ENCODE measurements at places on chromosomes 1 and 21. TPM values are rescaled to one million over a fixed set of nuclear protein-coding genes. Genes with fewer than 3 reads are reported as not detected.

DNA sequence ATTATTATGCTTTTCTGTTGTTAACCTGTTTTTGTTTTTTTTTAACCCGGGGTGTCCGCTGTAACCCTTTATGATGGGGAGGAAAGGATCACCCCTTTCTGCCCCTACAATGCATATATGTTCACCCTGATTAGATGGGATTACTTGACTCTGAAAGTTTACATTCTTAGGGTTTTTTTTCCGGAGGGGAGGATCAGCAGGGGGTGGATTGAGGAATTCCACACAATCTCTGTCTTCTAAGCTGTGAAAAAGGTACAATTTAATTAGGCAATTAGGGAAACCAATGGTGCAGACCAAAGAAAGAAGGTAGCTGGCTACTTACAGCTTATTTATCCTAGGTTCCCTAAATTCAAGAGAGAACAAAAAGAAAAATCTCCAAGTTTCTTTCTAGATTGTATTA lies 58.3 kb downstream of the EDEM3 start:
- DNase-seq: no peak

DNA sequence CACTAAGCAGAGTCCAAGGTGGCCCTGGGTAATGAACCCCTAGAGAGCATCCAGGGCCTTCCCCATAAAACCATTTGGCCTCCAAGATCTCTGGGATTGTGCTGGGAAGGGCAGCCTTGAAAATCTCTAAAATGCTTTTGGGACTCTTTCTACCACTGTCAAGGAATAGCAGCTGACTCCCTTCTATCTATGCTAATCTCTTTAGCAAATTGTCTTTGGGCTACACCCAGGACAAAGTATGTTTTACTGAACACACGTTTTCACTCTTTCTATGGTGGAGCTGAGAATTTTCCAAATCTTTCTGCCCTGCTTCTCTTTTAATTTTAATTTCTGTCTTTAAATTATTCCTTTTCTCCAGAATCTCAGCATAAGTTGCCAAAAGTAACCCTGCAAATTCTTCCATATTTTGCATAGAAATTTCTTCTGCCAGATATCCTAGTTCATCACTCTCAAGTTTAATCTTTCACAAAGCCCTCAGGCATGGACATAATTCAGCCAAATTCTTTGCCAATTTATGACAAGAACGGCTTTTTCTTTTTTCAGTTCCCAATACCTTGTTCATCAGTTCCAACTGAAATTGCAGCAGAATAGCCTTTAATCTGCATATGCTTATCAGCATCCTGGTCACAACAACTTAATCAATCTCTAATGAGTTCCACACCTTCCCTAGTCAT lies 687.0 kb upstream of the ADGRL4 start:
- no peak for DNase-seq

GRCh38 chr1:108749081-108749480 lies 2.6 kb downstream of the STXBP3 start:
- DNase-seq: no peak

DNA sequence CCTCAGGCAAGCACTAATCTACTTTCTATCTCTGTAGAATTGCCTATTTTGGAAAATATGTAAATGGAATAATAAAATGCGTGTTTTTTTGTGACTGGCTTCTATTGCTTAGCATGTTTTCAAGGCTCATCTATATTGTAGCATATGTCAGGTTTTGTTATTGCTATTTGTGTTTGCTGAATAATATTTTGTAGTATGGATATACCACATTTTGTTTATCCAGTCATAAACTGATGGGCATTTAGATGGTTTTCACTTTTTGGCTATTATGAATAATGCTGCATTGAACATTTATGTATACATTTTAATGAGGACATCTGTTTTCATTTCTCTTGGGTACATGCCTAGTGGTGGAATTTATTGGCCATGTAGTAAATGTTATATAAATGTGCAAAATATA lies 183.3 kb upstream of the ZP4 start:
- DNase-seq: no peak

DNA sequence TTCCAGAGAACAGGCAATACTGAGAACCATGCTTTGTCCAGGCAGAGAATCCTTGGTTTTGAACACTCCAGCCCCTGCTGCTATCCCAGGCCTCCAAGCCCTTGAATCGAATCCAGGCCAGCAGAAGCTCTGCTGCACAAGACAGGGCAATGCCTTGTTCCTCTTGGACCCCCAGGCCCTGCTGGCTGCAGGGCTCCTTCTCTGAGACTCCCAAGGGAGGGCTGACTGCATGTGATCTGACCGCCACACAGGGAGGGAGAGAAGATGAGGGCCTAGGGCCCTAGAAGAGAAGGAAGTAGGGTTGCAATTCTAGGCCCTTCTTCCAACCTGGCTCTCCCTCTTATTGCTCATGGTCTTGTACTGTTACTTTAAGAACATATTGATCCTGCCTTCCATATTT lies 160.6 kb upstream of the EDN2 start:
- no peak for DNase-seq

DNA sequence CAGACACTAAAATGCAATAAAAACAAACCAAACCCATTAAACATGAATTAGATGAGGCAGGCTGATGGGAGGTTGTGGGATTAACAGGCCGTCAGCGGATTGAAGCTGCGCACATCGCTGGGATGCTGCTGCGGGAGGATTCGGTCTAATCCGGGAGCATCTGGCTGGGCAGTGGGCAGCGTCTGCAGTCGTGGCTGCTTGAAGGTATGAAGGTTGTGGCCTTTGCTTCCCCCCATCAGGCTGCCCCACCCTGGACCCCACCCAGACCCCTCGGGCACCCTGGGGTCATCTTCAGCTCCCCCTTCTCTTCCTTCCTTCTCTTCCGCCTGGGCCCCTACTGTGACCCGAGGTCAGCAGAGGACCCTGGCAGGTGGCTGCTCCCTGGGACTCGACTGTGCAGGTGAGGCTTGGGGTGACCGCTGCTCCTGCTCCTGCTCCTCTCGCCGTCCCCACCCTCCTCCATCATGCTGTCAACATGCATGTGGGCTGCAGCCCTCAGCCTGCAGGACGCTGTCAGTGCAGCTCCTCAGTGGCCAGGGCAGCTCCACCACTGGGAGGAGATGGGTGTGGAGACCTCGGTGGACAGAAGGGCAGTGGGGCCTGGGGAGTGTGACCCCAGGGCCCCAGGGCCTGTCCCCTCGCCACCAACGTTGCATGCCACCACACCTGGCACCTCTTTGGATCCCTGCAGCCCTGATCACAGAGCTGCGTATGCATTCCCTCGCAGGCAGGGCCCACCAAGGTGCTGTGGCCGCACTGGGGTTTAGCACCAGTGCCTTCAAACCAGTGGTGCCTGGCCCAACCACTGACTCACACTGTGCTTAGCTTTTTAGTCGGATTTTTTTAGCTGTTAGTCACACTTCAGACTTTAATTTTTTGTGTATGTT lies 112.2 kb upstream of the COL6A1 start:
- peak; percentile 50 for DNase-seq

DNA sequence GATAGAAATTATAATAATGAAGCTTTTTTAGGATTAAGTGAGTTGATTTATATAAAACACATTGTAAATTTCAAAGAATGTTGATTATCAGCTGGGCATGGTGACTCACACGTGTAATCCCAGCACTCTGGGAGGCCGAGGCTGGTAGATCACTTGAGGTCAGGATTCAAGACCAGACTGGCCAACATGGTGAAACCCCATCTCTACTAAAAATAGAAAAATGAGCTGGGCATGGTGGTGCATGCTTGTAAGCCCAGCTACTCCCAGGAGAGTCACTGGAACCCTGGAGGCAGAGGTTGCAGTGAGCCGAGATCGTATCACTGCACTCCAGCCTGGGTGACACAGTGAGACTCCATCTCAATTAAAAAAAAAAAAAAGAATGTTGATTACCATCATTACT lies 18.4 kb downstream of the ADAMTS1 start:
- no peak for DNase-seq

GRCh38 chr21:35198982-35199732 lies 150.1 kb upstream of the RUNX1 start:
- DNase-seq: no peak

- no peak for DNase-seq
Measured at GRCh38 chr1:151104630-151105029, 34.1 kb downstream of the GABPB2 start.

GRCh38 chr1:5938101-5938646 lies 54.1 kb downstream of the NPHP4 start:
- peak; percentile 42 for DNase-seq

DNA sequence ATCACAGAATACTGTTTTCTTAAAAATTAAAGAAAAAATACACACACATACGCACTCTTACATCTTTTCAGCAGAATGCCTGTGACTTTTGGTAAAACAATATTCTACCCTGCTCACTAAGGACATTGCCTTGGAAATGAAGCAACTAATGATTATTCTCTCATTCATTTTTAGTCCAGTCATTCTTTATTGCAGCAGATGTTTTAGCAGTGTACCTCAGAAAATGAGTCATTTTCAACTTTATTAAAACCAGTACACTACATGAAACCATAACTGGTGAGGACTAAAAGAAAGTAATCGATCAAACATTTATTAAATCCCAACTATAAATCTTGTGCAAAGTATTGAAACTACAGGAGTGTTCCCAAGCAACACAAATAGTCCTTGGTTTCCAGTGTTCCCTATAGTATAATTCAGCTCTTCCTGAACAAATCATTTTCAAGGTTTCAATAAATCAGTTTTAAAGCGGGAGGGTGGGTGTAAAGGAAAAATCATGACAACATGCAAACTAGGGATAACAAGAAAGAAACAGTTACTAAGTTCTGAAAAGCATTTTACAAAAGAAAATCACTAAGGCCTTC lies 114.2 kb downstream of the ADGRL4 start:
- DNase-seq: no peak

DNA sequence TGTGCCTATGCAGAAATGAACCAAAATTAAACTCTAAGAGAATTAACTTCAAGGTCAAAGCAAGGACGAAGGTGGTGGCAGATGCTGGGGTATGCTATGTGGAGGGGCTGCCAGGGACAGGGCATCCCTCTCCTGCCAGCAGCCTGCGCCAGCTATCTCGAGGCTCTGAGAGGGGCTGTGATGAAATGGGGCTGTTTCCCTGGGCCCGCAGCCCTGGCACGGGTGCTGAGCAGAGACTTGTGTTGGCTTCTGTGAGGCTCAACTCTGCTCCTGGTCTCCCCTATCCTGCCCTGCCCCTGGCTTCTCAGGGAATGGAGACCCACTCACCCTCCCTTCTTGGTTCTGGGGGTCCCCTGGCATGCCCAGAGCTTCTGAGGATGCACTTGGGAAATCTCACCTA lies 41.9 kb upstream of the TIAM1 start:
- no peak for DNase-seq

GRCh38 chr1:58689167-58689566 lies 10.7 kb downstream of the MYSM1 start:
- no peak for DNase-seq

- no peak for DNase-seq
Measured at GRCh38 chr1:19854866-19855265, 27.3 kb upstream of the OTUD3 start.

DNA sequence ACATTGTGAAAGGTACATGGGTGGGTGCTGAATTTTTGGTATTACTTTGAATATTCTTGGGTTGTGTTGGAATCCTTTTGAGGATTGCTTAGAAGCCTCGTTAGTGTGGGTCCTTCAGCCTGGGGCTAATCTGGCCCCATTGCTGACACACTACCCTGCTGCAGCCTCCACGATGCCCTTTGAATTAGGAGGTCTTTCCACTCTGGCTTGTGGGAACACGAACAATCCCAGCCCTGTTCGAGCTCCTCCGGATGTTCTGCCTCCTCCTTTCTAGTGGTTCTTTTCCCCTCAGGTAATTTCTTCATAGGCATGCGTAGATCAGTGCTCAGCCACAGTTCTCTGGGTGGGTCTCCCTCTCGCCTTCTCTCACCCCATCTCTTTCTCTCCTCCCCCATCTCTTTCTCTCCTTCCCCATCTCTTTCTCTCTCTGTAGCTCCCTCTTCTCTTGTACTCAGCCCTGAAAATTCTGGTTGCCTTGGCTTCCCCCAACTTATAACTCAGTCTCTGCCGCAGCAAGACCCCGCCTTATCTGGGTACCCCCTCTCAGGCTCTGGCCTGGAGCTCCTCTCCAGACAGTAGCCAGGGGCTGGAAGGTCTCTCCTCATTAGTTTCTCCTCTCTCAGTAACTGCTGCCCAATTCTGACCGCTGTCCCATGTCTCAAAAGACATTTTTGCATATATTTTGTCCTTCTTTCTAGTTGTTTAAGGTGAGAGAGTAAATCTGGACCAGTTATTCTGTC lies 46.0 kb upstream of the SLC19A1 start:
- peak; percentile 28 for DNase-seq

- DNase-seq: no peak
Measured at GRCh38 chr1:183034682-183035081, 11.5 kb downstream of the LAMC1 start.

DNA sequence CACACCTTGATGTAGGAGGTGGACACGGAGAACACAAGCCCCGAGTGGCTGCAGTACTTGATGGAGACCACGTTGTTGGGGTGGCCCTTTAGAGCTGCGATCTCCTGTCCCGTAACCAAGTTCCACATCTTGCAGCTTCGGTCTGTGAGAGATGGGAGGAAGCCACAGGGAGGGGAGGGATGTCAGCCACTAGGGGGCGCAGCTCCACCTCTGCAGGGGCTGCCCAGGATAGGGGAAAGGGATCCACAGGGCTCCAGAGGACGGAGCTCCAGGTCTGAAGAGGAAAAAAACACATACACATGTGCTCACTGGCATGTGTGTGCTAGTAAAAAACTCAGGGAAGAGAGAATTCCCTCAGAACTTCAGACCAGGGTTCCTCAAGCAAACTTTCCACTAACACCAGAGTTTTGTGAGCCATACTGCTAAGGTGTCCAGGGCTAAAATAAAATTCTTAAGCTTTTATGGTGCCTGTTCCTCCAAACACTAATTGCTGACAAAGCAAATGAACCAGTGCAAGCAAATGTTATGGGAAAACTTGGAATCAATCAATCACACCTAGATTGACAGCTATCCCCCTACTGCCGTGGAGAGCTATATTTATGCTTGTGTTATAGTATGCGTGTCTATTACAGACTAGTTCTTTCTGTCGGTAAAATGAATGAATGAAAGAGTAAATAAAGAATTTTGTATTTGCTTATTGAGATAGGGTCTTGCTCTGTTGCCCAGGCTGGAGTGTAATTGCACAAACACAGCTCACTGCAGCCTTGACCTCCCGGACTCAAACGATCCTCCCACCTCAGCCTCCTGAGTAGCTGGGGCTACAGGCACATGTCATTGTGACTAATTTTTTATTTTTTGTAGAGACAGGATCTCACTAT lies 43.7 kb downstream of the KIF21B start:
- no peak for DNase-seq

DNA sequence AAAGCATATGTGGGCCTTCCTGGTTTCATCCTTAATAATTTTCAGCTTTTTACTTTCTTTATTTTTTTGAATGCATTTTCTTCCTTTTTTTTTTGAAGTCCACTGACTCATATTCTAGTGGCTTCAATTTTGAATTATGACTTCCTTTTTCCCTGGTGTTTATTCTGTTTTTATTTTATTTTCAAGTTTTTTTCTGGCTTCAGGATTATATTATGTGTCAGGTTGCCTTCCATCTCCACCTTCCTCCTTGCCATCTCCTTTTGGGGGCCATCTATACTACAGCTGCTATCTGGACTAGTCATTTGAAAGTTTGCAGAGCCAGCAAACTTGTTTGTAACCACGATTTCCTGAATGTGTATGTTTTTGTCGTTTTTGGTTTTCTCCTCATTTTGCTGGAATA lies 117.6 kb downstream of the LEPR start:
- no peak for DNase-seq

Gene KRTAP21-2
- not detected for total RNA-seq

Gene UBL4B
- not detected for total RNA-seq

Gene NLRP3
- 0.37 TPM for total RNA-seq

Gene LPAR3
- total RNA-seq: not detected

Gene ACTL8
- total RNA-seq: not detected

Gene LCE2A
- not detected for total RNA-seq

Gene FCN3
- total RNA-seq: not detected

Gene DDX20
- total RNA-seq: 37.8 TPM

Gene DSCAM
- not detected for total RNA-seq
